ENCODE measurements at places on chromosomes 3 and 15.

GRCh38 chr15:43957724-43958123, 130.9 kb downstream of the WDR76 start:
- DNase-seq = no peak

DNA sequence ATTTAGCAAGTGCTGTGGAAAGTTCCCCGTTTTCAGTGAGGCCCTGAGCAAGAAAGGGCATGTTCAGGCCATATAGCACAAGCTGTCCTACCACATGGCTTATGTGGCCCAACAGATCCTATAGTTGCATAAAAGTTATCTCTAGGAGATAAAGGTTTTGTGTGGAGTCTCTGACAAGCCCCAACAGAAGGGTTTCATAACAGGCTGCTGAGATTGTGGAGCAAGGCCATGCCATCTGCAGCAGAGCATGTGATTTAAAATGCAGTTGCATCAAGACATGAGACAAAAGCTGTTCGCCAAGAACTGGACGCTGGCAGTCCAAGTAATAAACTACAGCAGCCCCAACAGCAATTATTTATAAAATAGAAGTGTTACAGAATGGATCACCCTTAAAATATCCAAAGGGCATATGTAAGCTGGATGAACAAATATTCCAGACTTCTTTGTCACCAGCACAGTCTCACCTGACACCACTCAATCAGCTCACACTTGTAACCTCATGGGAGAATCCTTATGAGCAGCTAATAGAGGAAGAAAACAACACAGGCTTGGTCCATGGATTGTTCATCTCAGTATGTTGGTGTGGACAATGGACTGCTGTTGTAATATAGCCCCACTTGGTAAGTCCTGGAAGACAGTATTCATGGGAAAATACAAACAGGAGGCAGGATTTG, 14.4 kb upstream of the CLDN1 start:
- DNase-seq = no peak

- no peak for DNase-seq
These were observed 148.9 kb upstream of the TBC1D5 start for GRCh38 chr3:17891139-17891856.

DNA sequence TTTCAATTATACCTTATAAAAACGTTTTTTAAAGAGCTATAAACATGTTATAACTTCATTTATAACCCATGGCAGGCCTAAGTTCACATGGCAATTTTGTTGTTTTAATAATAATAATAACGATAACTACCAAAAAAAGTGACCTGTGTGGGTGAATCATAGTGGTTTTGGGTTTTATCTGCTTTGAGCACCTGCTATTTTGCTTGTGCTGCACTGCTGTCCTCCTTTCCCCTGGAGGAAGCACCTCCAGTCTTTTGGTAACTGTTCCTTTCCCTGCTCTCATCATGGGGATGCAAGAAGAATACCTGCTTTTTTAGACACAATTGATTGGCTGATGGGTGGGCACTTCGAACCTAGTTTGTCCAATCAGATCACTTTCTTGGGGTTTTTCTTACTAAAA, 388.0 kb upstream of the TBL1XR1 start:
- DNase-seq = no peak

GRCh38 chr3:183807209-183807728, 18.1 kb downstream of the MAP6D1 start:
- DNase-seq = no peak

- DNase-seq = peak; percentile 4
These were observed 4.0 kb downstream of the DIPK2A start for GRCh38 chr3:143975554-143976152.

DNA sequence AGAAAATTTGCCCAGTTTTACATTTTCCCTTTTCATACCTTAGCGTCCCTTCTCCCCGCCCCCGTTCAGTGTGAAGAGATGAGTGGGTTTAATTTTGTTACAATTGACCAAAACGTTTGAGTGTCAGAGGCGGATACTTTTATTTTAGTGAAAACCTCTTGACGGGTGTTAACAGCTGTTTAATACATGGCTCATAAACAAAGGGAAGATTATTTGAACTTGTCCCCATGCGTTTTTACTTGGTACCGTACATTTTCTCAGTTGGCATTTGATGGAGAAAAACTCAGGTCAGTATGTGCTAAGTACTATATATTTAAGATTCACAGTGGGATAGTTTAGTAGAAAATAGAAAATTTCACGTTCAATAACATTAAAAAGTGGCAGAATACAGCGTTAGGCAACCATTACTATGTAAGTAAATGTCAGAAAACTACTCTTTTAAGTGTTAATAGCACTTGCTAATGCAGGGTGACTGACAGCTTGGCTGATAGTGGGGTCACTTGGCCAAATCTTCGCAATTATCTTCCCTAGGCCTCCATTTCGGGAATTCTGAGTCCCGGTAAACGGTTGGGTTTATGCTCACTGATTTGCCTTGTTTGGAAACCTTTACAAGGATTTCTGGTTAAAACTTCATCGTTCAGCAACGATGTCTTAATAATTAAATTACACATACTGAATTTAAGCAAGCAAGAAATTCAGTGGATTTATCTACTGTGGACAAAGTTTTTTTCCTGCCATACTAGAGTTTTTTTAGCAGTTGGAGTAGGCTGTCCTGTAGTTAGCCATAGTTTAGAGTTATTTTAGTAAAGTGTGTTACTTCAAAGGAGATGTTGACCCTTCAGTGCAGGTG, 4.8 kb downstream of the CHD2 start:
- DNase-seq = no peak

GRCh38 chr3:193564012-193564411, 9.3 kb upstream of the ATP13A4 start:
- no peak for DNase-seq

DNA sequence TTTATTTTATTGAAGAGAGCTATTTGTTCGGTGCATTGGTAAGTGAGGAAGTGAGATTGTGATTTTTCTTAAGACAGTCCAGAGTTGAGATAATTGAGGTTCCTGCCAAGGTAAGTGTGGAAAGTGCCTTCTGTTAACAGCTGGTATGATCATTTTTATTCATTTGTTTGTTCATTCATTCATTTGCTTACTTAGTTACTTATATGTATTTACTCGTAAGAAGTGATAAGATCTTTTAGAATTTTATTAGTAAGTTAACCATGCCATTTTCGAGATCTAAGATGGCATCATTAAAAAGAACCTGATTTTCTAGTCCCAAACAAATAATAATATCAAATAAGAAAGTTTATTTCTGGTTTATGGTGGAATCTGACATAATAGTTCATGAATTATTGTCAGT, 150.0 kb downstream of the GHSR start:
- DNase-seq = no peak

DNA sequence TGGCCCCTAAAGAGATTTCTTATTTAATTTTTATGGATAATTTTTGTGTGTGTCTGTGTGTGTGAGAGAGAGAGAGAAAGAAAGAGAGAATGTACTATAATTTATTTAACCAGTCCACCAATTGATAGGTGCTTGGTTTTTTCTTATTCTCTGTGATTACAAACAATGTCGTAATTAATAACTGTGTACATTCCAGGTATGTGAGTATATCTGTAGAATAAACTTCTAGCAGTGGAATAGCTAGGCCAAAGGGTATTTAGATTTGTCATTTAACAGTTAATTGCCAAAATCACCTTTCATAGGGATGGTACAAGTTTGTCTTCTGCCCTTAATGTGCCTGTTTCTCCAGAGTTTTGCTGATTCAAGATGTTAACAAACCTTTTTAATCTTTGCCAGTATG, 35.3 kb downstream of the FOXL2 start:
- DNase-seq = no peak

GRCh38 chr3:11668243-11669235, 24.8 kb upstream of the VGLL4 start:
- DNase-seq = no peak

GRCh38 chr15:47362118-47362905, 355.0 kb upstream of the SEMA6D start:
- no peak for DNase-seq

DNA sequence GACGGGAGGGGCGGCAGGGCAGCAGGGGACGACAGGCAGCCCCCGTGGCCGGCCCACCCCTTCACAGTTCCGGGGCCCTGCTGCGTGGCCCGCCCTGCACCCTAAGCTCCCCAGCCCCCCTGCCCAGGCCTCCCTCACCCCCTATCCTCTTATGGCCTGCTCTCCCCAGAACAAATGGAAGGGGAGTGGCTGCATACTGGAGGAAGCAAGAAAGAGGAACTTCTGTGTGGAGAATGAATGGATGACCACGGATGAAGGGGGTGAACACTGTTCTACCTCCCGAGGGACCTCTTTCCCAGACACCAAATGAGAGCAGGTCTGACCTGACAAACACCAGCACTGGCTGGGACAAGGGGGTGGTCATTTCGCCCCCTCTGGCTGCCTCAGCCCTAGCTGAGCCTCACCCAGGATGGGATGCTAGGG, 25.0 kb downstream of the SEC61A1 start:
- DNase-seq = peak; percentile 37

- no peak for DNase-seq
These were observed 60.4 kb downstream of the TFG start for GRCh38 chr3:100769693-100770092.

DNA sequence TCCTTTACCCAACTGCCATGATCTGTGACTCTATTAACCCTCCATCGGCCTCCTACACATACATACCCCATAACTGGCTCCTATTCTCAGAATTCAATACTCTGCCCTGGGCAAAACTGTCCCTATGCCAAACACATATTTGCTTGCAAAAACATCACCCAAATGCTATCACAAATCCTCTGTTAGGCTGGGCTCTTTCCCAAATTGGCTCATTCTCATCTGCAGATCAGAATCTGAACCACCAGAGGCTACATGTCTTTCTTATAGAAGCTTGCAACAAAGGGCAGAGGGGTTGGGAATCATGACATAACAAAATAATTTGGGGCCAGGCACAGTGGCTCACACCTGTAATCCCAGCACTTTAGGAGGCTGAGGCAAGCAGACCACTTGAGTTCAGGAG, 45.4 kb upstream of the GOLM2 start:
- no peak for DNase-seq

GRCh38 chr3:26960382-26960781, 337.8 kb downstream of the LRRC3B start:
- DNase-seq = no peak

DNA sequence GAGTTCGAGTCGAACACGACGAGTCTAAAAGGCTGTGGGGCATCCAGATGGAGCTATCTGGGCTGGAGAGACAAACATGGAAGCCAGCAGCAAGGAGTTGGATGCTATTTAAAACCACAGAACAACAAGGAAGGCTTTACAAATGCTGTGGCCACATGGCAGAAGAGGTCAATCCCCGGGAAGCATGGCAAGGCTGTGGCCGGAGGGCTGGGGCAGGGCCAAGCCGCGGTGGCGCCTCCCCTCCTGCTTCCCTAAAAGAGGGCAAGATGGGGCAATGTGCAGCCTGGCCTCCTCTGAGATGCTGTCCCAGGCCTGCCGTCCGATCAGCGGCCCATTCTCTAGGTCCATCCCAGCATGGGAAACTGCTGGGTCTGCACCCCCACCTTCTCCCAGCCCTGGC, 139.1 kb downstream of the SRGAP3 start:
- DNase-seq = no peak

DNA sequence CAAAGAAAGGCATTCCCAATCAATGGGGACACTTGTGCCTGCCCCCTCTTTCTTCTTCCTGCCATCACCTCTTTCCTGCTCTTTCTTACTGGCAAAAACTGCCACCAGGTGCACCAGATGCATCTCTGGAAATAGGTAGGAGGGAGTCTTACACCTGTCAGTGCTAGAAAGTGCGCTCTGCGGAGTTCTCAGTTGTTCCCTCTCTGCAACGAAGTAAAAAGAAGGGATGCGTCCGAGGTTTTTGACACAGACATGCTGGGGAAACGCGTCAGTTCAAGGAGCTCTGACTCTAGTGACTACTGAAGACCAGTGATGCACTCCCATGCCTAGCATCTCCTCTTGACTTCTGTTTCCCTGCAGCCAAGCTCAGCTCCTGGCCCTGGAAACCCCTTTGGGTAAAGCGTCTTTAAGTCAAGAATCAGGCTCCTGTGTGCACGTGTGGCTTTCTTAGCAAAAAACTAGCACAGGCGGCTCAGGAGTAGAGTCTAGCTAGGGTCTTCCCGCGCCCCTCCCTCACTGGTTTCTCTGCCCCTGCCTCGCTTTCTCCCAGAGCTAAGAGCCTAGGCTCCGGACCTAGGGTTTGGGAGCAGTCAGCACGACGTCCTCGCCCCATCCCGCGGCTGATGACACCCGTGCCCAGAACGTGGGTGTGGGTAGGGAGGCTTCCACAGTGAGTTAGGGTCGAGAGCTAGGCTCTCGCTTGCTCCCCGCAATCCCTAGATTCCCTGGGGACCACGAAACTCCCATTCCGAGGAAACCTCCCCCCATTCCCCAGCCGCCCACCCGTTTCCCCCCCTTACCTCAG, 564 bp upstream of the GRM7 start:
- DNase-seq = no peak

- DNase-seq = no peak
These were observed 403.7 kb upstream of the AZI2 start for GRCh38 chr3:28752290-28752689.

GRCh38 chr15:98856532-98856907, 151.1 kb downstream of the PGPEP1L start:
- no peak for DNase-seq

- no peak for DNase-seq
These were observed 200.3 kb upstream of the IL12A start for GRCh38 chr3:159788291-159788690.

DNA sequence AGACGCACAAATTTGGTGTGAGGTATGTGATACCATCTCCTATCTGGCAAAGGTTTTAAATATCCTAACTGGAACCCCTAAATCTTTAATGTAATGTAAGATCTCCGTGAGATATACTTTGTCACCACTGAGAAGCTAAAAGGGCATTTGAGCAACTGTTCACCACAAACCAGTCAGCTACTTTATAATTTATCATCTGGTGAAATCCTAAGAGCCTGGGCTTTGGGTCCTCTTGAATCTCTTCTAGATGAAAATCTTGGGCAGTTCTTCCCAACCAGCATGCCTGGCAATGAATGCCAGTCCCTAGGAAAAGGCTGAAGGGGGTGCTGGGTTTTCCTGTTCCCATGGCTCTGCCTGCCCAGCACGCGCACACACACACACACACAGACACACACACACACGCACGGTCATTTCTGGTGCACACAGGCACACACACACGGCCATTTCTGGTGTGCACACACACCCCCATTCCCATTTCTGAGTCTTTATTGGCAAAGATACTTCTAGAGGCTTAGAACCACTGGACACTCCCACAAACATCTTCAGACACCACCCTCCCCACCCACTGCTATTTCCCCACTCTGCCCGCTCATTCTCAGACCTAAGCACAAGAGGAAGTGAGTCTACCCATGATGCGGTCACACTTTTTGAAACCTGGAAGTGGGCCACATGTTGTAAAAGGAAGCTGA, 72.6 kb downstream of the MYO1E start:
- peak; percentile 30 for DNase-seq

DNA sequence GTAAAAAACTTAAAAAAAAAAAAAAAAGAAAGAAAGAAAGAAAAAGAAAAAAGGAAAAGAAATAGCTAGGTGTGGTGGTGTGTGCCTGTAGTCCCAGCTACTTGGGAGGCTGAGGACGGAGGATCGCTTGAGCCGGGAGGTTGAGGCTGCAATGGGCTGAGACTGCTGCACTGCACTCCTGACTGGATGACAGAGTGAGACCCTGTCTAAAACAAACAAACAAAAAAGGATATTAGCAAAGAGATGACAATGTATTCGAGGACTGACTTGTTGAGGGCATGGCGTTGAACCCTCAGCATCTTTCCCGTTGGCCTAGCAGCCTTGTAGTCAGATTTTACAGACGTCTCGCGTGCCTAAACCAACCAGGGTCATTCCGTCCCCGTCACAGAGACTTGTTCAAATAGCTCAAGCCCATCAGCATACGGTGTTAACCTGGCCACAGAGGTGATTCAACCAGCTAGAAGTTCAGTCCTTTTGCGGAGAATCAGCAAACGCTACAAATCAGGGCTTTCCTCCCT, 528 bp upstream of the NIT2 start:
- DNase-seq = no peak

GRCh38 chr3:37026851-37027250, 33.5 kb downstream of the MLH1 start:
- no peak for DNase-seq
